Foreskin keratinocyte (primary cell): ENCODE measurements at places on chromosomes 3 and 15. TPM values are rescaled to one million over a fixed set of nuclear protein-coding genes. Genes with fewer than 3 reads are reported as not detected.

DNA sequence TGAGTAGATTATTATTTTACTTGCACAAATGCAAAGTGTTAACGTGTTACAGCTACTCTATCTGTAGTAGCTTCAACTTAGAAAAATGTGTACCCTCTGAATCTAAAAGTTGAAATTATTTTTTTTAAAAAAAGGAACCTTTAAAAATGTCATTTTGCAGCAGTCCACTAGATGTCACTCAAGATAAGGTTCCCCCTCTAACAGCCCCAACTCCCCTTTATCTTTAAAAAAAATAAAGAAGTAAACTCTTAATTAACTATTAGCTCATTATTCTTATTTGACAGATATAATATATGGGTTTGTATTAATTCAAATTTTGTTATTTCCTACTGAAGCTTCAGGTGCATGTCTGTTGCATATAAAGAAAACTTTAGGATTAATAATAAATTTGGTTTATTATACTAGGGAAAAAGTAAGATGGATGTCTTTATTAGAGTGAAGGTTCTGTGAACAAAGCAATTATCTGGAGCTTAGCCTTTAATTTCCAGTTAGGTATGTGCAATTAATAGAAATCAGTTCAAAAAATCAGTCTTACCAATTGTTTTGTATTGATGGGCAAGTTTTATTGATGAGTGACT, 288.5 kb downstream of the VGLL3 start:
- no peak for DNase-seq

- DNase-seq, result no peak
Observed at GRCh38 chr3:71879089-71879488, 94.1 kb upstream of the PROK2 start.

CELF6 gene
- 0.03 and 0.06 TPM in 2 replicates for polyA plus RNA-seq

TMCO5A gene
- not detected in 2 replicates for polyA plus RNA-seq

FBLN2 gene
- polyA plus RNA-seq, result 2.8 and 4.1 TPM in 2 replicates

STRIT1 gene
- not detected in 2 replicates for polyA plus RNA-seq

DNA sequence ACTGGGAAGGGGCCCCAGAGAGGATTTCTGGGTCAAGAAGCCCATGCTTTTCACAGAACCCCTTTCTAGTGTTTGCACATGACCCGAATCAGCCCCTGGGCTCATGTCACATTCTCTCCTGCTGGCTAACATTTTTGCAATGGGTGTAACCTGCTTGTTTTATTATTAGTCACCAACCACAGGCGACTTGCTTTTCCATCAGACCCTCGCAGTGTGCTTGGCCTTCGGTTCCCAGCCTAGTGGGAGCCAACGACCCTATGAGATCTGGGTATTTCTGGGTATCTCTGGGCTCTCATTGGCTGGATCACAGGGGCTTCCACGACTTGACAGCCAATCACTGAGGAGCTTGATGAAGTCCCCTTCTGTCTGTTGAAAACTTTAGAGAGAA, 11.0 kb upstream of the FBLN2 start:
- DNase-seq, result peak; percentile 91

LSAMP gene
- polyA plus RNA-seq, result not detected in 2 replicates

DNA sequence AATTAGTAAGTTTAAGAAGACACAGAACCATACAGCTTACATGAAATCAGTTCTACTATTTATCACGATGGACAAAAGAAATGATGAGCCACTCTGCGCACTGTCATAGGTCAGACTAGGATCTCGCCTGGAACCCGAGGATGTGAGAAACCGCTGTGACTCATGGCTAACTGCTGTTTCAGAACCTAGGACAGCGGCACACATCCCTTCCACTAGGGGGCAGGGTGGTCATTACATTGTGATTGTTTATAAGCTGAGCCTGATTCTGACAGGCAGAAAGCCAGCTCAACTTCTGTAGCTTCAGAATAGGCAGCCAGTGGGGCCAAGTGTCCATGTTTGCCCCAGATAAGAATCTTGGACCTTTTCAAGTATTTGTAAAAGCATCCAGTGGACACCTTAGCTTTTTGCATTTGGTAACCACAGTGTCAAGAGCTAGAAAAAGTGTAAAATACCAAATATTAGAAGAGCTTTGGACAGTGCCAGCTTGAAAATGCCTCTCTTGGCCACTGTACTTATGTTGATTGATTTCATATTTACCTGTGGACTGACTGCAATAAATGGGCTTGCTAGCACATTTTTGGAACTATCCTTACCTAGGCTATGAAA, 115.8 kb downstream of the KBTBD8 start:
- DNase-seq, result peak; percentile 78

DNA sequence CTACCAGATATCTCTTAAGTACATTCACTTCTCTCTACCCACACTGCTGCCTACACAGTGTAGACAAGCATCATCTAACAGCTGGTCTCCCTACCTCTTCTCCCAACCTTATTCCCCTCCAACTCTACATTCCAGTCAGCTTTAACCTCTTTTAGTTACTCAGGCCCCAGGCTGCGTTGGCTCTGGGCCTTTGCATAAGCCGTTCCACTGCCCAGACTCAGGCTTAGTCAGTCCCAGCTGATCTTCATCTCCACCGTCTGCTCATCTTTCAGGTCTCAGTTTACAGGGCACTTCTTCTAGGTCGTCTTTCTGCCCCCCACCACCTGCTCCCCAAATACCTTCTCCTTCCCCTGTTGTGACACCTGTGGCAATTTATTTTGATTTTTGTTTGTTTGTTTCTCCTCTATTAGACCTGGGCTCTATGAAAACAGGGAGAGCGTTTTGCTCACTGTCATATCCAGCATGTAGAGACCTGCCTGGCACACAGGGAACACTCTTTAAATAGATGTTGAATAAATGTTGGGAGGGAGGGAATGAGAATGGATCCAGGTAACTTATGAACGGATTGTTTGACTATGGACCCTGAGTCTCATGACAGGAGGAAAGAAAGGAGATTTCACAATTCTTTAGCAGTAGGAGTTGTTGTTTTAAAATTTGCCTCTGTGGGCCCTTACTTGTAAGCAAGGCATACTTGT, 11.1 kb downstream of the SLC27A2 start:
- peak; percentile 86 for DNase-seq
